ENCODE measurements at places on chromosomes 3 and 15.

DNA sequence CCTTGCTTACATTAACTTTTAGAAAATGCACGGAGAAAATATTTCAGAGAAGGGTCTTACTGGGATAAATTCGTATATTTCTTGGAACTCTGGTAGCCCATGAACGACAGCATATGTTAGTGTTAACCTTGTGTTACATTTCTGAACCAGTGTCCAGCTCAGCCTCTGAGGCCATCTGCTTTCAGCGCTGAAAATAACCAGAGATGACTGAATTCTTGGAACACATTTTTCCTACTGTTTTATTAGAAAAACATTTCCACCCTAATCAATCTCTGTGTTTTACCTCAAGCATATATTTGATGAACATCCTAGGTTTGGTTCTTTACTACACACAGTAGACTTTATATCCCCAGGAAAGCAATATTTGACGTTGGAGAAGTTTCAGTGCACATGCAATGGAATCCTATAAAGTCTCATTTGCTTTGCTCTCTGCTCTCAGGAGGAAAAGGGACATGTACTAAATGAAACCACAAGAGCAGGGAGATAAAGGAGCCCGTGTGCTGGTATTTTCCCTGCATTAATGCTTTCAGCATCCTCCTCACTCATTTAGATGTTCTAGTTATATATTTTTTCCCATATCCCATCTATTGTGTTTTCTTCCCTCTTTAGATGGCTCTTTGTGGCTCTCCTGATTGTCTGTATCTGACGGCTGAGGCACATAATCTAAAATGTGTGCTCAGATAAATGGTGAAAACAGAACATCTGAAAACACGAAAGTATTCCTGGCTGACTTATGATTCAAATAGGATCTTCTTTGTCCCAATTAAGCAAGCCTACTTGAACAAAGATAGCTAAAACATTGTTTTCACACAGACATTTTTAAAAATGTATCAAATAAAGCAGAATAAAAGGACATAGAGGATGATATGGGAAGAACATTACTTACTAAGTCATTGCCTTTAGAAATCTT lies 151.7 kb upstream of the KCNMB2 start:
- DNase-seq: no peak

- DNase-seq: no peak
Observed at GRCh38 chr15:52438047-52438446, 90.6 kb downstream of the MYO5A start.

DNA sequence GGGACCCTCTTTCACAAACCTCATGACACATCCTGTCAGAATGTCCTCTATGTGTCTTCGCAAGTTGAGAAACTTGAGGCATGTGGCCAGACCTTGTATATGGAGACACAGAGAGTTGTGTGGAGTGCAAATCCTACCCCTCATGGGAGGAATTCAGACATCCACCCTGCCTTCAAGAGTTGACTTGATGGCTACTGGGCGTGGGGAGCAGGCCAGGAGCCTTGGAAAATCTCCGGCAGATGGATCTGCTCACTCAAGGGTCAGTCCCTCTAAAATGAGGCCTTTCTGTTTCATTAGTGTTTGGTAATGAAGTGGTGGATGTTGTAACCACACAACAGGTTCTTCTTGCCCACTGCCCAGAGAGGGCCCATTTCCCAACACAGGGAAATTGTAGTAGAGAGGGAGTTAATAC lies 79.0 kb downstream of the ASB7 start:
- no peak for DNase-seq

GRCh38 chr3:23629181-23629894 lies 176.4 kb upstream of the UBE2E1 start:
- DNase-seq: peak; percentile 82

DNA sequence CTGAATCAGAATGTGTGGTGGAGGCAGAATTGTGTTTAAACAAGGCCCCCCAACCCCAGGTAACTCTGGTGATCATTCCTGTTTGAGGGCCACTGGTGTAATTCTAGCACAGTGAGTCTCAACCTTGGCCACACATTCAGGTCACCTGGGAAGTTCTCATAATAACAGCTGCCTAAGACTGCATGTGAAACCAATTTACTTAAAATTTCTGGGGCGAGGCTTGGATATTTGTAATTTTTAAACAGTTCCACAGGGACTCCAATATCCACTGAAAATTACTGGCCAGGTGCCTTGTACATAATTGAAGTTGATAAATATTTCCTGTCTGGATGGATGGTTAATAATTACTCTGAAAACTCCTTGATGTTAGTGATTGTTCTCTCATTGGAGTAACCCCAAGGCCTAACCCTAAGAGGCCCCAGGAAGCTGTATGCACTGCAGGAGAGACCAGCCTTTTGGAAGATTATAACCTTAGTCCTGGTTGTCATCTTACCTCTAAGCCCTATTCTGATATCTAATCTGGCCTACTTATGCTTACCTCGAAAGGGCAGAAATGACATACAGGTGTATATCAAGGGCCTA lies 25.7 kb upstream of the EPHB1 start:
- no peak for DNase-seq

DNA sequence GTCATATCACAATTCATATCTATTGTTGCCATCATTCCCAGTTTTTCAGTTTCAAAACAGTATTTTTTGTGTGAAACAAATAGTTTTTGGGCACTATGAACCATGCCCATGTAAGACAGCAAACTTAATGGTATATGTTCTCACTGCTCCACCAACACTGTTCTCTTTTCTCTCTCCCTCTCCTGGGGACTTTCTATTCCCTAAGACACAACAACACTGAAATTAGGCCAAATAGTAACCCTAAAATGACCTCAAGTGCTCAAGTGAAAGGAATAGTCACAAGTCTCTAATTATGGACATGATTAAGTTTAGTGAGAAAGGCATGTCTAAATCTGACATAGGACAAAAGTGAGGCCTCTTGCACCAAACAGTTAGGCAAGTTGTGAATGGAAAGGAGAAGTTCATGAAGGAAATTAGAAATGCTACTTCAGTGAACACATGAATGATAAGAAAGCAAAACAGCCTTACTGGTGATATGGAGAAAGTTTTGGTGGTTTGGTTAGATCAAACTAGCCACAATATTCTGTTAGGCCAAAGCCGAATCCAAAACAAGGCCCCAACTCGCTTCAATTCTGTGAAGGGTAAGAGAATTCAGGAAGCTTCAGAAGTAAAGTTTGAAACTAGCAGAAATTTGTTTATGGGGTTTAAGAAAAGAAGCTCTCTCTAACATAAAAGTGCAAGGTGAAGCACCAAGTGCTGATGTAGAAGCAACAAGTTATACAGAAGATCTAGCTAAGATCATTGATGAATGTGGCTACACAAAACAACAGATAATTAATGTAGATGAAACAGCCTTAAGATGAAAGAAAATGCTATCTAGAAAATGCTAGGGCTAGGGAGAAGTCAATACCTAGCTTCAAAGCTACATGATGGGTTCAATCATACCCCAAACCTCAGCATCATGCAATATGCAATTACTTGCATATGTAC lies 104.2 kb downstream of the CBLB start:
- DNase-seq: no peak

DNA sequence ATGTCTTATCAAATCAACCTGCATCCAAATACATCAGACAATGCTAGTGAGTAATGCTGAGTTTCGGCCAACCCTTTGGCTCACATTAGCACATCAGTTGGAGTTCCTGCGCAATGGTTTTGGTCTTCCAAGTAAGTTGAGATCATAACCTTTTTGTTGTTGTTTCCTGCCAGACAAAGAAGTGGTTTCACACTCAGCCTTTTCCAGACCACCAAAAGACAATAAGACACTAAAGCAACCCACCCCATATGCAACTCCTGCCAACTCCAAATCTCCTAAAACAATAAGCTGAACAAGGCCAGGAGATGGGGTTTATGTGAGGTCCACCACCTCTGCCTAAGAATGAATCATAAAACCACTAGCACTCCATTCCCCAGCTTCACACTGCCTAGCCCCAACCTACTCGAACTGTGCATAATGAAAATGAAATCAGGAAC lies 177.0 kb downstream of the ERC2 start:
- DNase-seq: no peak

DNA sequence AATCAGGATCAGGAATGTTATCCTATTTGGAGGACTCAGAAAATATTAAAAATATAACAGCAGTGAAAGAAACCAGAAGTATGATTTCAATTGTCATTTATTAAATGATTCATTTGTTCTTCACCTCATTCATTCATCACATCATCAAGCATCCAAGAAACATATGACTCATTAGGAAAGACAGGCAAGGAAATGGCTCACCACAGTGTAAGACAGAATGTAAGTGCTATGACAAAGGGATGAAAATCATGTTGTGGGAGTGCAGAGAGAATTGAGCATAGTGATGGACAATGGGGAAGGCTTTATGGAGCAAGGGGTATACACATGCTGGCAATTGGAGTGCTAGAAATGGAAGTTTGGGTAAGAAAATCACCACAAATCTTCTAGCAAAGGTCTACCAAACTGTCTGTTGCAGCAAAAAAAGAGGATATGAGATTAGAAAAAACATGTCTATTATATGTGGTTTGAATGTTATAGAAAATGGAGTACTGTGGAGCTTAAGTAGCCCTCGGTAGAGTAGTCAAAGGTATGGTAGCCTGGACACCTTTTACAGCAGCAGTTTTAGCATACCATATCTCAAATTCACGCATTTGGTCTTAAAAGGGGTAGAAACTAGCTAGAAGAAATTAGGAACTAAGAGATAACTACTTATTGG lies 111.1 kb upstream of the GPR149 start:
- DNase-seq: no peak

DNA sequence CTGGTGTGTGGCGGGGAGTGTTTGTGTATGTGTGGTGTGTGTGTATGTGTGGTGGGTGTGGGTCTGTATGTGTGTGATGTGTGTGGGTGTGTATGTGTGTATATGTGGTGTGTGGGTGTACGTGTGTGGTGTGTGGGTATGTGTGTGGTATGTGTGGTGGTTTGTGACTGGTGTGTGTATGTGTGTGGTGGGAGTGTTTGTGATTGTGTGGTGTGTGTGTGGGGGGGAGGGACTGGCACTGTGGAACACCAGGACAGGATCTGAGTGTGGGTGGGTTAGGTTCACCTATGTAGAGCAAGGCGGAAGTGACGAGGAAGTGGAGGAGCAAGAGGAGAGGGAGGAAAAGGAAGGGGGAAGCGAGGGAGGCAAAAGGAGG lies 510.8 kb downstream of the SHQ1 start:
- DNase-seq: no peak

Measured in retinal pigment epithelial cell (primary cell).